ENCODE measurements at places on chromosomes 11 and 22. TPM values are rescaled to one million over a fixed set of nuclear protein-coding genes. Genes with fewer than 3 reads are reported as not detected.

The SAA2 gene
- total RNA-seq: not detected

The PDGFD gene
- total RNA-seq: 0.11 TPM

The ARHGAP42 gene
- total RNA-seq: 0.44 TPM

The OLFML1 gene
- not detected for total RNA-seq

The TMEM41B gene
- total RNA-seq: 20.1 TPM
